COR-L47 (cell line): ENCODE measurements at places on chromosomes 11 and 22.
A peak's percentile ranks its signal among the peaks of the same experiment; 100 is the strongest.

- DNase-seq = no peak
Observed at GRCh38 chr11:124736736-124737135, 3.0 kb upstream of the NRGN start.

- DNase-seq = no peak
Observed at GRCh38 chr11:72842126-72842525, 27.9 kb downstream of the ATG16L2 start.

- no peak for DNase-seq
Observed at GRCh38 chr11:6219359-6219758, 14.0 kb downstream of the C11orf42 start.

GRCh38 chr22:20741634-20742581, 32.0 kb upstream of the SERPIND1 start:
- no peak for DNase-seq

DNA sequence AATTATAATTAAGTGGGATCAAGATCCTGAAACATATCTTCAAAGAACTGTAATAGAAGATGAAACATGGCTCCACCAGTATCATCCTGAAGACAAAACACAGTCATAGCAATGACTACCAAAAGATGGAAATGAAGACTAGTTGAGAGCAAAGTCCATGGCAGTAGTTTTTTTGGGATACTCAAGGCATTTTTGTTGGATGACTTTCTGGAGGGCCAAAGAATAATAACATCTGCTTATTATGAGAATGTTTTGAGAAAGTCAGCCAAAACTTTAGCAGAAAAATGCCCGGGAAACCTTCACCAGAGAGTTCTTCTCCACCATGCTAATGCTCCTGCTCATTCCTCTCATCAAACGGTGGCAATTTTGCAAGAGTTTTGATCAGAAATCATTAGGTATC, 809.4 kb upstream of the RAG2 start:
- no peak for DNase-seq

DNA sequence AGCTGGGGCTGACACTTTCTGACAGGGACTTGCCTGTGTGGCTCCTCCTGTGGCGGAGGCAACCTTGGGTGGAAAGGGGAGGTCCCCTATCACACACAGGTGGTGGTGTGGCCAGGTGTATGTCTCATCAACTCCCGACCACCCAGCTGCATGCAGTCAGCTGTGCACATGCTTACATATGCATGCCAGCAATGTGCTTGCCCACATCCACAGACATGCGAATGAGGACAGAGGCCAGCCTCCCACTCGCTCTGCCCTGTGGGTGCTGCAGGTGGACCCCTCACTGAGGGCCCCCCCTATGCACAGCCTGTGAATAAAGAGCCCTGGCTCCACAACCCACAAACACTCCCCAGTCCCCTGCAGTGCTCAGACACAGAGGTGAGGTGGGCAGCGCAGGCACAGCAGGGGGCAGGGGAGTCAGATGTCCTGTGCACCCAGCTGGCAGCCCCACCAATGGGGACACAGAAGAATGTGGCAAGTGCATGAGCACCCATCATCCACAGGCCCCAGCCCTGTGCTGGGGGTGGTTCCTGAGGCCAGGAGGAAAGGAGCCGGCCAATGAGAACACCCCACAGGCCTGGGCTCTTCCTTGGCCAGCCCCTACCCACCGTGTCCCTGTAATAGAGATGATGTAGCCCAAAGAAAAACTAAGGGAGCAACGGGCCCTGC, 9.5 kb downstream of the GNB1L start:
- DNase-seq = no peak

DNA sequence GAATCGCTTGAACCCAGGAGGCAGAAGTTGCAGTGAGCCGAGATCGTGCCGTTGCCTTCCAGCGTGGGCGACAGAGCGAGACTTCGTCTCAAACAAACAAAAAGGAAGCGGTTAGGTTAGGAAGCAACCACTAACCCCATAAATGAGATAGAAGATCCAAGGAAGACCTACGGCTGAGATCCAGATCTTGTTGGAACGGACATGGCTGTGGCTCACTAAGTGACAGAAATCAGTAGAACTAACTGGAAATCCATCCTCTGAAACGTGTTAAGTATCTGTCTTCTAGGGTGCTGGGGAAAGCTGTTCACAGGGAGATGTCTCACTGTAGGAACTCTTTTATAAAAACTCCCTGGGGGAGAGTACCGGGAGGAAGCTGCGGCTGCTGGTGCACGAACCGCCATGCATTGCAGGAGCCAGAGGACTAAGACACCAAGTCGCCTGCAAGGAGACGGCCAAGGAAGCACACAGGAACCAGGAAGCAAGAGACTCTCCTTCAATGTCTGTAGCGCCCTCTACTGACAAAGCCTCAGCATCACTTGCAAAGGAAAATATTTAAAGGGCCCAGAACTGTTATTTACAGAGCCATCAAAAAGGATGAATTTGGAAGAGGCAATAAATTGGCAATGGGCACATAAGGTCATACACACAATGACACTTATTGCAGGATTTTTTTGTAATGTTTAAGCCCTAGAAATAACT, 16.9 kb upstream of the SPTY2D1 start:
- peak; percentile 20 for DNase-seq

- no peak for DNase-seq
Observed at GRCh38 chr11:65053827-65054508, 4.4 kb downstream of the NAALADL1 start.

DNA sequence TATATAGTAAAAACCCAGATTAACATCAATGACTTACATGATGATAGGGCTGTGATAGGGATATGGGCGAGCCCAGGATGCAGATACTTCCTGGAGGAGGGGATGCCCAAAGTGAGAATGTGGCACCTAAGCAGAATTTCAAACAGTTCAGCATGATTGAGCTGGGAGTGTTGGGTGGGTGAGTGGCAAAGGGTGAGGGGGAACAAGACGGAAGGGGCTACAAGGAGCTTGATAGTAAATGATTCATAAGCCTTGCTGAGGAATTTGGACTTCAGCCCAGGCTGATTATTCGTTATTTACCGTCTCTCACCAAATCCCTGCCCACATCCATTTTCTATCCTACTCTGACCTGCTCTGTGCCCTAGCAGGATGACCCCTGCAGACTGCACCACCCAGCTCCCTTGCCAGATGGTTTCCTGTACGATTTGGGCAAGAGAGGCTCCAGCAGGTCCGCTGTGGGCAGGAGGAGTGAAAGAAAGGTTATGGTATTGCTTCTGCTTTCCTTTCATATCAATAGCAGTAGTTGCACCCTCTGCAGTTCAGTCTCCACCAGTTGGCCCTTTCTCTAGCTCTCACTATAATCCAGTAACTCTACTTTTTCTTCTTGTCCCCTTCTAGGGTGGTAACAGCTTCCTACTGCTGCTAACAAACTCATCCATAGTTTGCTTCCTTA, 30.3 kb upstream of the SIK2 start:
- no peak for DNase-seq

GRCh38 chr11:125091247-125091876, 20.1 kb downstream of the TMEM218 start:
- peak; percentile 23 for DNase-seq

- no peak for DNase-seq
Observed at GRCh38 chr11:99630629-99631028, 609.9 kb downstream of the CNTN5 start.

DNA sequence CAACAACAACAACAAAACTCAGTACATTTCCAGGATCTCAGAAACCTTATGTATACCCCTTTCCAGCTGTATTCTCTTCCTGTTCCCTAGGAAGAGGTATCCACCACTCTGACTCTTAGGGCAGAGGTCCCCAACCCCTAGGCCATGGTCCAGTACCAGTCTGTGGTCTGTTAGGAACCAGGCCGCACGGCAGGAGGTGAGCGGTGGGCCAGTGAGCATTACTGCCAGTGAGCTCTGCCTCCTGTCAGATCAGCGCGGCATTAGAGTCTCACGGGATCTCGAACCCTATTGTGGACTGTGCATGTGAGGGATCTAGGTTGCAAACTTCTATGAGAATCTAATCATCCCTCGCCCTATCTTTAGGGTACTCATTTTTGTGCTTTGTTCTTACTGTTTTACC, 43.9 kb upstream of the LMO1 start:
- DNase-seq = no peak

GRCh38 chr11:110311783-110312579, 15.6 kb upstream of the RDX start:
- DNase-seq = no peak

- no peak for DNase-seq
Observed at GRCh38 chr22:17578136-17578754, 14.9 kb downstream of the SLC25A18 start.

DNA sequence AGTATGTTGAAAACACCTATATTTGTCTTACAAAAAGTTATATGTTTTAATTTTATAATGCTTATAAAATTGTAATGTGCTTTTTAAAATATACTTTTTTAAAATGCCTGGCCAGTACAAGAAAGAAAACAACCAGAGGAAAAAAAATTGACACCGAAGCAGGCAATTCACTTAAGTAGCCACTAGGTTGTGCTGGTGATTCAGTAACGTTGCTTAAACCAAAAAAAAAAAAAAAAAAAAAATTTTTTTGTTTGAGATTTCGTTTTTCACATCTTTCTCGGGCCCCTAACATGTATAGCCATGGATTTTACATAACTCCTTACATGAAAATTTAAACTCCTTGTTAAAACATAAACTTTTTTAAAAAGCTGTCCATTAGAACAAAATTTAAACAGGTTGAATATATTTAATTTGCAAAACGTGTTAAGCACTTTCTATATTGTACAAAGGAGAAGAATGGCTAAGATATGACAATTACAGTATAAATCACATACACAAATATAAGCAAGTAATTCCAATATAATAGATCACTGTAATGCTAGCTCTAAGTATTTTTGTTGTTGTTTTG, 9.2 kb downstream of the OR8B4 start:
- DNase-seq = peak; percentile 8

- DNase-seq = no peak
Observed at GRCh38 chr11:113370634-113371033, 16.9 kb upstream of the ANKK1 start.

DNA sequence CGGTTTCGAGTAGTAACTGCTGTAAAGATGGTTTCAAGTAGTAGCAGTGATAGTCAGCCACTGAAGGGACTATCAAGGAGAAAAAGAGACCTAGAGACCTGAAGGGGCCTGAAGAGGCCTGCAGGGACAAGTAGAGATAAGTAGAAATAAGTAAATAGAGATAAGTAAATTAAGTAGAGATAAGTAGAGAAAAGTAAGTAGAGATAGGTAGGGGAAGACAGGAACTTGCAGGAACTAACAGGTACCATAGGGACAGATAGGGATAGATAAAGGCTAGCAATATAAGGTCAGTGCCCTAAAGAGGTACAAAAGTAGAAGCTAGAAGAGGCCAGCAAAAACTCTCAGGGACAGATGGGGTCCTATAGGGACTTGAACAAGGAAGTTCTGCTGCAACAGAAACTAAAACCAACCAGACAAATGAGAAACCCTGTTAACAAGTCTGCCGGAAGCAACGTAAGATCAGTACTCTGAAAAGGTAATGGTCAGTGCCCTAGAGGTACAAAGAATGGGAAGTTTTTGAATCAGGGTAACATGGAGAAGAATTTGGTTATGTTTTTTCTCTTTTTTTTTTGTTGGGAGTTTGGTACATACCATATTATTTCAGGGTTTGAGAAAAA, 9.6 kb upstream of the SC5D start:
- DNase-seq = no peak

DNA sequence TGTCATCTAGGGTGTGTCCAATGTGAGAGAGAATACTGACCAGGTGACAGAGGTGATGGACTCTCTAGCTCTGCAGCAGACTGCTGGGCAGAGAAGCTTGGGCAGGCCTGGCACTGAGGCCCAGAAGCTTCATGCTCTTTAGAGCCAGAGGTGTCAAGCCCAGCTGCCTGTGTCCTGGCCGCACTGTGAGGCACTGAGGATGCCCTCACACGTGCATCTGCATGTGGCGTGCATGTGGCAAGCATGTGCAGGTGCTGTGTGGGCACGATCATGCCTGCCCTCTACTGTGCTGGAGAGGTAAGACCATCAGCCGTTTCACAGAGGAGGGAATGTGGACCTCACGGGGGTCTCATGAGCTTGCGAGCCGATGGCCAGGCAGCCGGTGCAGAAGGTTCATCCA, 15.8 kb upstream of the TXNRD2 start:
- no peak for DNase-seq

DNA sequence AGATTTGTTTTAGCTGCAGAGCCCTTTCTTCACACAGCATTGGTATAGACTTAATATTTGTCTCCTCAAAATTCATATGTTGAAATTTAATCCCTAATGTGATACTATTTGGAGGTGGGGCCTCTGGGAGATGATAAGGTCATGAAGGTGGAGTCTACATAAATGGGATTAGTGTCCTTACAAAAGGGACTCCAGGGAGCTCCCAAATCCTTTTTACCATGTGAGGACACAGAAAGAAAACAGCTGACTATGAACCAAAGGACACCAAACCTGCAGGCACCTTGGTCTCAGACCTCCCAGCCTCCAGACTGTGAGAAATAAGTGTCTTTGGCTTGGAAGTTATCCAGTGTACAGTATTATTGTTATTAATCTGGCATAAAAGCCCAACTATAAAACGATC, 10.2 kb downstream of the SLC35F2 start:
- DNase-seq = no peak

DNA sequence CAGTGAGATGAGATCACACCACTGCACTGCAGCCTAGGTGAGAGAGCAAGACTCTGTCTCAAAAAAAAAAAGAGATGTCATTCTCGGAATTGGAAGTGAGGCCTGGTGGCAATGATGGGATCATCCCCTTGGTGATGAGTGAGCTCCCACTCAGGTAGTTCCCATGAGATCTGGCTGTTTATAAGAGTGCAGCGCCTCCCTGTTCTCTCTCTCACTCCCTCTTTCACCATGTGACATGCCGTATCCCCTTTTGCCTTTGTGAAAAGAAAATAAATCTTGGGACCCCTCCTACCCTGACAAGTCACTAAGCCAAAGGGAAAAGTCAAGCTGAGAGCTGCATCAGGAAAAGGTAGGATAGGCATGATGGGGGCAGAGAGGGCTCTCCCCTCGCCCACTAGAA, 28.8 kb downstream of the ZNF70 start:
- DNase-seq = no peak

DNA sequence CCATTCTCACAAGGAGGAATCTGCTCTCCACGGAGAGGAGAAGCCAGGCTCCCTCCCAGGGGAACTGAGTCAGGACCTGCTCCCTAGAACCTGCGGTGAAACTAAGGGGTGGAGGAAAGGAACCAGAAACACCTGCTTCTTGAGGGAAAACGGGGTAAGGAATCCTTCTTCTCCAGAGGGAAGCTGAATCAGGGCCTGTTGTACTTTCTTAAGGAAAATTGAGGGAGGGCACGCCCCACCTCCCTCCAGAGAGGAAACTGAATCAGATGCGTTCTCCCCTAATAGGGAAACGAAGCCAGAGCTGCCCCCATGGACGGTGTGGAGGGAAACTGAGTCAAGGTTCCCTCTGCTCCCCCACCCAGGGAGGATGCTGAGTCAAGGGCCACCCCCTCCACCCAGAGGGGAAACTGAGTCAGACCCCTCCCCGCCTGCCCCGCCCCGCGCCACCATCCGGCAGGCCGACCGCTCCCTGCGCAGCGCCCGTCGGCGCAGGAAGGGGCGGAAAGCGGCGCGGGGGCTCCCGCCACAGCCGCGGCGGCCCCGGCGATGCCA, 393 bp downstream of the RELA start:
- DNase-seq = no peak

- DNase-seq = no peak
Observed at GRCh38 chr11:125128450-125128849, 17.0 kb upstream of the TMEM218 start.
